ENCODE measurements at places on chromosomes 6 and 20. TPM values are rescaled to one million over a fixed set of nuclear protein-coding genes. Genes with fewer than 3 reads are reported as not detected.

DNA sequence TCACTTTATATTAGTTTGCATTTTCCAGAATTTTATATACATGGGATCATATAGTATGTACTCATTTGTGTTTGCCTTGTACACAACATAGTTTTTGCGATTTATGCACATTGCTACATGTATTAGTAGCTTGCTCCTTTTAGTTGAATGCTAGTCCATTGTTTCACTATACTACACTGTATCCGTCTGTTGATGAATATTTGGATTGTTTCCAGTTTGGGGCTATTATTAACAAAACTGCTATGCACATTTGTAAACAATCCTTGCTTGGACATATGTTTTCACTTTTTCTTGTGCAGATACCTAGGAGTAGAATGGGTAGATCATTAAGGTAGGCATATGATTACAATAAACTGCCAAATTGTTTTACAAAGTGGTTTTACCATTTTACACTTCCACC, 3.9 kb upstream of the LRRC1 start:
- no peak for DNase-seq

GRCh38 chr6:105453968-105454367, 51.1 kb upstream of the PREP start:
- no peak for DNase-seq

- no peak for DNase-seq
Observed at GRCh38 chr20:19789446-19789845, 31.4 kb downstream of the RIN2 start.

DNA sequence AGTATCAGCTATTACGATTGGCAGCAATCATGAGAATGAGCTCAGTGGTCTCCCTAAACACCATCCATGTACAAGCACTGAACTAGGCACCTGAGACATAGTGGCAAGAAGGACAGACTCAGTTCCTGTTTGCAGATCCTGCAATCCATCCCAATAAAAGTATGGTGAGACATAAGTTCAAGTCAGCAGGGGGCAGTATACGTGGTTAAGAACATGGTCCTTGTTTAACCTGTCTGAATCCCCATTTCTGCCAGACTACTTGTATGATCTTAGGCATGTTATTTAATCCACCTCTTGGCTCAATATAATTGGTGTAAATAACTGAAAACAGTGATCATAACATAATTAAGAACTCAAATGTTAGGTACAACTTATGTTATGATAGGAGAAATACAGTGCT, 33.2 kb upstream of the PNISR start:
- no peak for DNase-seq

DNA sequence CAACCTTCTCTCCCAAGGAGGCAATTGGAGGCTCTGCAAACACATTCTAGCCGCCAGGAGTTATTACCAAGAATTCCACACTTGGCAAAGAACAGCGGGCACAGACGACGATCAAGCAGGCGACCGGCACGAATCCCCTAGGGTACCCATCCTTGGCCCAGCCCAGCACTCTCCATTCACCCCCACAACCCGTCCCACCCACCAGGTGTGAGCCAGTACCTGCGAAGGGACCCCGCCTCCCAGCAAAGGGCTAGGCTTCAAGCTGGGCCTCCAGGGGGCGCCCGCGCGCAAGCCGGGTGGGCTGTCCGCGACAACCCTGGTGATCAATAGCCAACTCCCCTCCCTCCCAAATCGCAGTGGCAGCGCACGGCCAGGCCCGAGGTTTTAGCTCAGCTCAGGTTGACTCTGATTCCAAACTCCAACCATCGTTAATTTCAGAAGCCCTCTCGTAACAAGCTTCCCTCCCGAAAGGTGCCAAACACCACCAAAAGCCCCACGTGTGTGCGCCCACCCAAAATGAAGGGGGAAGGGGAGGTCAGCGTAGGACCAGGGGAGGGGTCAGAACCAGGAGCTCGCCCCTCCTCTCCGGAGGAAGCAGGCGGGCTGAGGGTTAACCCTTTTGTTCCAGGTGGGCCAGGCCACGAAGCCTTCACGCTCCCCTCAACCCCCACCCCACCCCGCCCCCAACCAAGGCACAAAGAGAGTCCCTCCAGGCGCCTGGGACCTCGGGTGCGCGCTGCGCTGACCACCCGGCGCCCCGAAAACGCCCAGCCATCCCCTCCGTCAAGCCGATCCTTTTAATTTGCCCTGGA, 2.1 kb downstream of the SALL4 start:
- peak; percentile 22 for DNase-seq

- DNase-seq: no peak
Observed at GRCh38 chr20:36969051-36969450, 17.5 kb upstream of the SAMHD1 start.

GRCh38 chr20:42938441-42939205, 251.1 kb downstream of the PTPRT start:
- no peak for DNase-seq

DNA sequence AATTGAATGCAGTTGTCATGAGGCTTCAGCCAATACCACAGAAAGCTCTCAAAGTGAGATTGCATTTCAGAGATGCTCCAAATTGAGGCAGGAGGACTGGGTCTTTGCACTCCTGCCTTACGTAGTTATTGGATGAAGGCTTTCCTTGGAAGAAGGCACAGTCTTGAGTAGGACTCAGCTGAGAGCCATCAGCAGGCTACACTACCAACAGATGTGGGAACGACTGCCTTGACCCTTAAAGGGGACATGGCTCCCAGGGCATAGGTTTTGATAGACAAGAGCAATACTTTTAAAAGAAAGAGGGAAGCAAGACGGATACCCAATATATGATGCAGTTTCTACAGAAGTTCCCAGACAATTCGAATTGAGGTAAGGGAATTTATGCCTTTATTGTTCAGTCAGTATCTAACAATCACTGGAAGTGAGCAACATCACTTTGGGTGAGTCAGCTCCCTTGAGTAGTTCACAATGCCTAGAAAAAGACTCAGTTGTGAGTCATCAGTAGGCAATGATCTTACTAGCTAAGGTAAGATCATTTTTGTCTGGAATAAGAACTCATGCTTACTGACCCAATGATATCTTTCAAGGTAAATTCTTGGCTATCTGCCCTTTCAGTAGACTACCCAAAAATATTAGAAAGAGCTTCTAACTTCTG, 390.8 kb downstream of the GJA1 start:
- no peak for DNase-seq

- no peak for DNase-seq
Observed at GRCh38 chr6:109740787-109741186, 49.7 kb downstream of the FIG4 start.

GRCh38 chr6:143562143-143562542, 50.6 kb upstream of the FUCA2 start:
- no peak for DNase-seq

DNA sequence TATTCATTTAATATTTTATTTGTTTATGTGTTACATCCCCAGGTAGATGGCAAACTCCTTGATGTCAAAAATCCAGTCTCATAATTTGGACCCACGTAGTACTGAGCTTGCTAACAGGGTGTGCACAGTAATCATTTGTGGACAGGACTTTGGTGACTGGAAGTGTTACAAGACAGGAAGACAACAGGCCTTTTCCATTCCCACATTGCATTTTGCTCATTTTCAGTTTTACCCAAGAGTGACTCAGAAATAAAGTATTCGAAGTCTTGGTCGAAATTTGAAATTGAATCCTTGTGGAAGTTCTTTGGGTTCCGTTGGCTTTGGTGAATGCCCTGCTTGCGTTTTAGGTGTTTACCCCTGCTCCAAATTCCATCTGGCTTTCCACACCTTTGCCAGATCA, 63.0 kb upstream of the THBS2 start:
- no peak for DNase-seq

GRCh38 chr20:33229843-33230242, 6.0 kb upstream of the BPIFA1 start:
- DNase-seq: no peak

DNA sequence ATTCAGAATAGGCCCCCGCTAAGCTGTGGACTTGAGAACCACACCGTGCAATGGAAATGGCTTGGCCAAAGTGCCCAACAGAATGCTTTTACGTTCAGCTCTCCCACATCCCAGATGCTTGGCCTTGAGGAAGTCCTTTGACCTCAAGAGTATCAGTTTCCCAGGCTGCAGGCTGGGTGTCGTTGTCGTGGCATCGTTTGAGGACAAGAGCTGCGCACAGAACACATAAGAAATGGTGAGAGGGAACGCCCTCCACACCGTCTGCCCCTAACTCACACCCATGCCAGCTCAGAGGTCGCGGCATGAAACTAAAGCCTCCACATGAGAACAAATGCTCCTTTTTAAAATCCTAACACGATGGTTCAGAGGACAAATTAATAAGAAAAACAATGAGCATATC, 37.0 kb downstream of the NFATC2 start:
- no peak for DNase-seq

DNA sequence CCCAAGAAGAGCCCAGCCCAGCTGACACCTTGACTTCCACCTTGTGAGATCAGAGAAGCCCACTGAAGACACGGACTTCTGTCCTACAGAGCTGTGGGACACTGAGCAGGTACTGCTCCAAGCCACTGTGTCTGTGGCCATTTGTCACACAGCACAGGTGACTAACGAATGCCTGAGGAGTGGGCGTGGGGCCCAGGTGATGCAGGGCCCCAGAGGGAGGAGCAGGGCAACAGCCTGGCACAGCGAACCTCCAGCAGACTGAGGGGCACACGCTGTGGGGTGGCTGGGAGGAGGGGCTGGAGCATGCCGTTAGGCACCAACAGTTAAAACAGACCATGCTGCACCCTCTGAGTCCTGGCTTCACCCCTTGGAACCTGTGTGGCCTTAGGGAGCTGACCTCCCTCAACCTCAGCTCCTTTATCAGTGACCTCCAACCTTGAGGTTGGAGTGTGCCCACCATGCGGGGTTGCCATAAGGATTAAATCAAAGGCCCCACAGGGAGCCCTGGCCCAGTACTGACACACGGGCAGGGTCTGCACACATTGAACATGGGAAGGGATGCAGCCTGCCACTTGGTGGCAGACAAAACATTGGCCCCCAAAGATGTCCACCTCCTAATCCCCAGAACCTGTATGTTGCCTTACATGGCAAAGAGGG, 119.9 kb upstream of the CST7 start:
- DNase-seq: no peak

- DNase-seq: no peak
Observed at GRCh38 chr6:21824431-21825177, 231.1 kb downstream of the SOX4 start.

- DNase-seq: no peak
Observed at GRCh38 chr6:16729183-16729691, 32.0 kb downstream of the ATXN1 start.

DNA sequence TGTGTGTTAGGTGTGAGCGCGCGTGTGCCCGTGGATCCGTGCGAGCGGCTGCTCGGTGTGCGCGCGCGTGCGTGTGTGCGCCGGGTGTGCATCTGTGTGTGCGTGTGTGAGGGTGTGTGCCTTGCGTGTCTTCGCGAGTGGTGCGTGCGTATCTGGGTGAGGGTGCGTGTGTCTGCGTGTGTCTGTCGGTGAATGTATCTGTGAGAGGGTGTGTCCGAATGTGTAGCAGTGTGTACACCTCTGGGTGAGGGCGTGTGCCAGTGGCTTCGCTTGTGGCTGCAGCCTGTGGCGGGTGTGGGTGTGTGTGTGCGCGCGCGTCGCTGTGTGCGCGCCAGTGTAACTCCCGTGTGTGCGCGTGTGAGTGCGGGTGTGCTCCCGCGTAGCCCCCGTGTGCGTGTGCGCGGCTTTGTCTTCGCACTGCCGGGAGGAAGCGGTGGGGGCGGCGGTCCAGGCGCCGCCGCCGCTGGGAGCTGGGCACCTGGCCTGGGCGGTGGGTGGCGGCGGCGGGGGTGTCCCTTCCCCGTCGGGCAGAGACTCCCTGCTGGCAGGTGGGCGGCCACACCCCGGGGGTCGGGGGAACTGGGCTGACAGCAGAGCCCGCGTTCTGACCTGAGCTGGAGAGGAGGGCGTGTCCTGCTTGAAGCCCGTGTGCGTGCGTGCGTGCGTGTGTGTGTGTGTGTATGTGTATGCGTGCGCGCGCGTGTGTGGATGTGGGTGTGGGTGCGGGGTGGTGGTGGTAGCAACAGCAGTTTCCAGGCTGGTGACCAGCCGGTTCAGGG, 61.3 kb upstream of the EPB41L1 start:
- peak; percentile 37 for DNase-seq

DNA sequence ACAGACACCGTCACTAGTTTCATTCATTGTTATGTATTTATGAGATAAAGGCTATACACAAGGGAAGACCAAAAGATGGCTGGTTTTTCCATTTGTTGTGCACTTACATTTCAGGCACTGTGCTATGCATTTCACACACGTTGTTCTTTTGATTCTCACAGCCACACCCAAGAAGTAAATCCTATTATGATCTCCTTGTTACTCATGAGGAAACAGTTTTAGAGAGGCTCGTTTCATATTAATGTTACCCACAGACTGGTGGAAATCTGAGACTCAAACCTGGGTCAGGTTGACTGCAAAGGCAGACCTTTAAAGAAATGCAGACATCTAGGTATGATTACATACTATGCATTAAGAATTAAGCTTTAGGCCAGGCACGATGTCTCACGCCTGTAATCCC, 34.9 kb downstream of the SHLD1 start:
- DNase-seq: no peak

- no peak for DNase-seq
Observed at GRCh38 chr6:163862701-163863100, 448.2 kb downstream of the QKI start.

DNA sequence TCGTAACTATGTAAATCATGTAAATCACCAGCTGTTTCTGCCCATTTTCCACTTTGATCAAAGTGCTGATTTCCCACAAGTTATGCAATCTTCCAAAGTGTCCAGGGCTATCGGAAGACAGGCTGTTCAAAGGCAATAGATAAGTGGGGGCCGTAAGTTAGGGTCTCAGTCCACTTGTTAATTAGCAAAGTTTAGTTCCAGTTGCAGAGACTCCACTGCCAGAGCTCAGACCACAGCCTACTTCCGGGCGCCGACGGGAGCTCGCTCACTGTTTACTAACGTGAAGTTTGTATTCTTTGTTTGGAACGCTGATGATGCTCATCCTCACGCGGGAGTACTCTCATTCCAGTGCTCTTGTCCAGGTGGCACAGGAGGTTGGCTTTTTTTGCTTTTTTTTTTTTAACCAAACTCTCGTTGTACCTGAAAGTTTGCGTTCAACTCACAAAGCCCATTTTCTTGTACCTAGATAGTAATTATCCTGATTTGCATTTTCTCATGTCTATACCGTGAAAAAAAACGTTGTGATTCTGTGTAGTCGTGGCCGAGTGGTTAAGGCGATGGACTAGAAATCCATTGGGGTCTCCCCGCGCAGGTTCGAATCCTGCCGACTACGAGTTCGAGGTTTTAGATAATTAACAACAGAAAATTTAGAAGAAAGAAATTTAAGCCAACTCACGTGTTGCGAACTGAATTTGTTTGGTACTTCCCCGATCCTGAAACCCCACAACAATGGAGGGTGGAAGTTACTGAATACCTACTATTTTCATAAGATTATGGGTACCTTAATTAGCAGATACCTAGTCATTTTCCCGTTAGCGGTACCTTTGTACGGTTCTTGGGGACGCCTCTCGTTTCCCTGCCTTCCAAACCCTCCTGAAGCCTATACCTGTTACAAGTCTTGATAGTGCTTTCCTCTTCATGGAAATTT, 29.9 kb upstream of the ZNF184 start:
- DNase-seq: peak; percentile 80

Gene OPN5
- total RNA-seq: not detected

Gene PPP1R3G
- not detected for total RNA-seq

Gene PEX6
- total RNA-seq: 38.9 TPM

Gene ID4
- total RNA-seq: not detected

Gene TREM2
- 4.0 TPM for total RNA-seq

Gene ZBP1
- 21.7 TPM for total RNA-seq

Gene APOBEC2
- total RNA-seq: not detected

Gene SPTLC3
- 0.06 TPM for total RNA-seq

Gene TREM1
- not detected for total RNA-seq

Gene OPRL1
- 1.1 TPM for total RNA-seq

Gene MACROD2
- not detected for total RNA-seq

Gene RAE1
- 33.8 TPM for total RNA-seq

Gene MUCL3
- not detected for total RNA-seq

Gene SIRPA
- 2.4 TPM for total RNA-seq

Gene MOXD1
- not detected for total RNA-seq

Gene AGER
- 74.8 TPM for total RNA-seq
